ENCODE measurements at places on chromosomes 16 and 17.

DNA sequence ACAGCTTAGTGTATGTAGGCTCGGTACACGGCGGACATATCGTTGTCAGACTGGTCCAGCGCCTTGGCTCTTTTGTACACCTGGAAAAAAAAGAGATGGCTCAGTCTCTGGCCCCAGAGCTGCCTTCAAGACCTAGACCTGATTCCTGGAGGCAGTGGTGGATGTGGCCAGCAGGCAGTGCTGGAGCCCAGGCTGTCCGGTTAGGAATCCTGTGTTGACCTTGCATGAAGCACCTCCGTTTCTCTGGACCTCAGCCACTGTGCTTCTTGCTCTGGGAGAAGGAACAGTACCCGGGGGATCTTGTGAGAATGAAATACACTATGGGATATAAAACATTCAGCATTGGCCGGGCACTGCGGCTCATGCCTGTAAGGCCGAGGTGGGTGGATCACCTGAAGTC lies 2.8 kb upstream of the ROGDI start:
- no peak for DNase-seq

- no peak for DNase-seq
Observed at GRCh38 chr16:2709588-2709984, 10.4 kb downstream of the PRSS27 start.

DNA sequence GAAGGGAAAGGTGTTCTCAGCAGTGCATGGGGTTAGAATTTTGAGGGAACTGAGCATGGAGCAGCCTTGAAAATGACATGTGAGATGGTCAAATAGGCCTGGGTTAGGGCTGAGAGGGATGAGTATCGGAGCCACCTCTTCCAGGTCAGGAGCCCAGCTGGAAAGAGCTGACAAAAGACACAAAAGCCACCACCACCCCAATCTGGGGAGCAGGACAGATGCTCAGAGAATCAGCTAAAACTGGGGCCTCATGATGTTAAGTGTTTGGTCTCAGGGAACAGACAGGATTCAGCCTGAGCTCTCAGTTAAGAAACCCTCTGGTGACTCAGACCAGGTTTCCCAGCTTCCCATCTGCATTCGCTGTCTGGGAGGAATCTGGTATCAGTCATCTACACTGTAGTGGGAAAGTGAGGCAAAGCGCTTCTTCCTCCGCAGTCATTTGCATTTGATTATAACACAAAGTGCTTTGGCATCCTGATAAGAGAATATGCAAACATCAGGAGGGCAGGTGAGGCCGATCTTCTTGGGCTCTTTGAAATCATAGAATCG lies 2.6 kb downstream of the WNT9B start:
- no peak for DNase-seq

DNA sequence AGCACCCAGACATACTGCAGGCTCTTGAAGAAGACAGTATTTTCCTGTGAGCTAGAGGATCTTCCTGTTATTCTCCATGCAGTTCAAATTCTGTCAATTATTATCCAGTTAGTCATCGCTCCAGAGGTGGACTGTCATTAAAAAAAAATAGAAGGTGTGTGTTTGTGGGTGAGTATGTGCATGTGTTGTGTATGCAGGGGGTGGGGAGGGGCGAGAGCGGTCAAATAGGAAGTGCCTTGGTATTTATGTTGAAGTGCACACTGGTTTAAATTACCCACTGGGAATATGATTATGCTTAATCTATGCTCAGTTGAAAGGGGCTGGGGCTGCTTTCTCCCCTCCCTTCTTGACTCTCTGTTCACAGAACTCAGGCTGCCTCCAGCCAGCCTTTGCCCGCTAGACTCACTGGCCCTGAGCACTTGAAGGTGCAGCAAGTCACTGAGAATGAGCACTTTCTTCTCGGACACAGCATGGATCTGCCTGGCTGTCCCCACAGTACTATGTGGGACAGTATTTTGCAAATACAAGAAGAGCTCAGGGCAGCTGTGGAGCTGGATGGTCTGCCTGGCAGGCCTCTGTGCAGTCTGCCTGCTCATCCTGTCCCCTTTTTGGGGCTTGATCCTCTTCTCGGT lies at the start of gene HSD17B2:
HSD17B2 (plus strand) TSS at position 273 of the 632 bp plus-strand sequence; CDS start at position 445, 172 bp downstream.
- no peak for DNase-seq

DNA sequence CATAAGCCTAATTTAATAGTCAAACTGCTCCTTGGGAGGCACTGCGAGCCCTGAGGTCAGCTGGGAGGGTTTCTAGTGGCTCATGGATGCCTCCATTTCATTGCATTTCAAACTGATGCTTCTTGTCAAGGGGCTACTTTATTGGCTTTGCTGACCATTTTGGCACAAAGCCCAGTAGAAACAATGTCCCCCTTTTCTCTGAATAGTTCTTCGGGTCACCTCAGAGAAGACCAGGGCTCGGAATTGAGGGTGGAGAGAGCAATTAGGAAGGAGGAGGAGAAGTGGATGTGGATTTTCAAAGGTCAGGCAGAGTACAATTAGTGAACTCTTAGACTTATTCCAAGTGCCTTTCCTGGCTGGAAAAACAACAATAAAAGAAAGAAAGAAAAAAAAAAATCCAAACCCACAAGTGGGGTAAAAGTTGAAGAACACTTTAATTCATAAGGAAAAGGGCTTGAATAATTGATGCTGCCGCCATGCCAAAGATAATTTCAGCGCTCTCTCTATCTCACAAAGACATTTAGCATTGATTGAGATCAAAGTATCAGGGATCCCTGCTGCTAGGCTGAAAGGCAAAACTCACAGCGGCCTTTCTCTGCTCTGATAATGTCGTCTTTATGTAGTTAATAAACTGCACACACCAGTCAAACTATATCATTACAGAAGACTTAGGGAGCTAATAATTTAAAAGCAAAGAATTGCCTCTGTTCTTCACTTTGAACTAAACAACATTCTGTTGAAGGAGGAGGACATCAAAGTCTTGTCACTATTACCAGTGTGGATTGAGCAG lies 122.7 kb downstream of the RGS9 start:
- DNase-seq, result no peak

DNA sequence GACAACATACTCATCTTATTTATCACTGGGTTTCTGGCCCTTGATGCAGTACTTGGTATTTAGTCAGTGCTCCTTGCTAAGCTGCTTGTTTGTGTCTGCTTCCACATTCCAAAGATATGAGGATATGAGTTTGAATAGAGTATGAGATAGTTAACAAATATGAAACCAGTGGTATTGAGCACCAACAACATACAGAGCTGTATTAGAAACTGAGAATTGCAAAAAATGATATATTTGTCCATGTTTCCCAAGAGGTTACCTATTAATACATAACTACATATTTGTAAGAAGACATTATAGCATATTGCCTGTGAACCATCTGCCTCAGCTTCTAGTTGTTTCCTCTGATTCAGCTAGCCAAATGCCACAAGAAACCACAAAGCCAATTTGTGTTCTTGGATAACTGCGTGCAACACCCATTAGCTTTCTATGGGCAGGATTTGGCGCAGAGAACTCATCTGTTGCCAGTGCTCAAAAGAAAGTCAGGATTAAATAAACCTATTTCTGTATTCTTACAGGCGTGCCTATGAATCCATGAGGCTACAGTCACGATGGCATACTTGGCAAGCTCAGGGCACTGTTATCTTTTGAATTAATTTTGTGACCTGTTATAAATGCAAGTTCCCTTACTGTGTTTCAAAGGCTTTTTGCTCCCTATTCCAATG lies 194.4 kb downstream of the MAP2K6 start:
- DNase-seq, result no peak

DNA sequence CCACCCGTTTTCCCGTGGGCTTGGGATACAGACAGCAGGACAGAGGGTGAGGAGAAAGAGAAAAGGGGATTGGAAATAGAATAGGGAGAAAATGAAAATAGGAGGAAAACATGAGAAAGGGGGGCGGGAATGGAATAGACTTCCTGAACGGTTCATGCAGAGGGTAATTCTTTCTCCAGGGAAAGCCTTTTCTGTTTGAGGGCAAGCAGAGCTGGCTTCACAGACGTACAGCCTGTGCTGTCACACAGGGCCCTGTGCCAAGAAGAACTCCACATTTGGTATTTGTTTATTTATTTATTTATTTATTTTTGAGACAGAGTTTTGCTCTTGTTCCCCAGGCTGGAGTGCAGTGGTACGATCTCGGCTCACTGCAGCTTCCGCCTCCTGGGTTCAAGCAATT lies 12.0 kb downstream of the MILR1 start:
- DNase-seq, result no peak

DNA sequence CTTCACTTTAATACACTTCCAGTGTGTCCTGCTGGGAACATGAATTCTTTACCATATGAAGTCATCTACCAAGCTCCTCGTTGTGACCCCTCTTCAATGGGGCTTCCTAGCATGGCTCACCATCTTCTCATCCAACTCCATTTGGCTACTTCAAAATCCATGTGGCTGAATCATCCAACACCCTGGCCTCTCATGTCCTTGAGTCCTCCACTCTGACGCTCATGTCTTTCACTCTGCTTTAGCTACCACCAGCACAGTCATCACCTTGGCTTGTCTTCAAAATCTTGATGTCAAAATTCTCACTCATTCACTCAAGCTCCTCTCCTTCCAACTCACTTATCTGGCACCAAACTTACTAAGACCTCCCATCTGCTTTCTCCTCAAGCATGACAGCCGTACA lies 35.8 kb downstream of the AMFR start:
- no peak for DNase-seq

DNA sequence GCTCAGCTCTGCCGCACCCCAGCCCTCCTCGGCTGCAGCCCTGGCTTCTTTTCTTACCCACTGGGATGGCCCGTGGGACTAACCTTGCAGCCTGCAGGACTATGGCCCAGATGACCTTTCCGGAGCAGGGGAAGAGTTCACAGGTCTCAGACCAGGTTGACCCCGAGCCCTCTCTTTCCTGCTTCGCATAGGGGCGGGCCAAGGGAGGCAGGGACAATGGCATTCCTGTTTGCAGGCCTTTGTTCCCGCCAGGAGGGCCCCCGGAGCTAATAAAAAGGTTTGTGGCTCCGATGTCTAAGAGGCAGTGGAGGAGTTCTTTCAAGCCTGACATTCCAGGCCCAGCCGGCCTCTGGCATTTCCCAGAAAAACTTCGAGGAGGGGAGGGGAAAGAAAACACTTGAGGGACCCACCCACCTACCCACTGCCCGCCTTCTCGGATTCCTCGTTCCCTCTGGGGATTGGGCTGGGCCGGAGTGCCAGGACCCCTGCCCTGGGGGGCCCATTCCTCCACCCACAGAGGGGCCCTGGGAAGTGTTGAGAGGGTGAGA lies 5.8 kb upstream of the SOCS3 start:
- no peak for DNase-seq

DNA sequence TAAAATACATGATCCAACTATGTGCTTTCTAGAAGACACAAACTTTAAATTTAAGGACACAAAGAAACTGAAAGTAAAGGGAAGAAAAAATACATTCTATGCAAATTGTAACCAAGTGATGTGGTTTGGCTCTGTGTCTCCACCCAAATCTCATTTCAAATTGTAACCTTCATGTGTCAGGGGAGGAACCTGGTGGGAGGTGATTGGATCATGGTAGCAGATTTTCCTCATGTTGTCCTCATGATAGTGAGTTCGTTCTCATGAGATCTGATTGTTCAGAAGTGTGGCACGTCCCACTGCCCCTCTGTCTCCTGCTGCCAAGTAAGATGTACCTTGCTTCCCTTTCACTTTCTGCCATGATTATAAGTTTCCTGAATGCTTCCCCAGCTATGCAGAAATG lies 15.0 kb downstream of the OR1A1 start:
- no peak for DNase-seq

DNA sequence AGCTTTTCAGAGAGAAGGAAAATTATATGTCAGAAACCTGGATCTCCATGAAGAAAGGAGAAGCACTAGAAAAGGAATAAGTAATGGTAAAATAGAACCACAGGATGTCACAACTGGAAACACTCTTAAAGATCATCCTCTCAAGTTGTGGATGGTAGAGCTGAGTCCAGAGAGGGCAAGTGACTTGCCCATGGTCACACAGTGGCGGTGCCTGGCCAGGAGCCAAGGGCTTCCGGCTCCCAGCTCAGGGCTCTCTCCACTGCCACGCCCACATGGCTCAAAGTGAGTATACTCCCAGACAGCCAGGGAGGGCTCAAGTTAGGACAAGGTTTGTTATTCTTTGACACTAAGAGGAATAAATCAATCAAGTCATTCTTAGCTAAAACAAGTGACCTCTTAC lies 159.8 kb downstream of the COPRS start:
- no peak for DNase-seq

- DNase-seq, result peak; percentile 11
Observed at GRCh38 chr17:81200695-81201580, 21.8 kb downstream of the CEP131 start.

GRCh38 chr17:49616086-49616485 lies 40.4 kb downstream of the NXPH3 start:
- no peak for DNase-seq

DNA sequence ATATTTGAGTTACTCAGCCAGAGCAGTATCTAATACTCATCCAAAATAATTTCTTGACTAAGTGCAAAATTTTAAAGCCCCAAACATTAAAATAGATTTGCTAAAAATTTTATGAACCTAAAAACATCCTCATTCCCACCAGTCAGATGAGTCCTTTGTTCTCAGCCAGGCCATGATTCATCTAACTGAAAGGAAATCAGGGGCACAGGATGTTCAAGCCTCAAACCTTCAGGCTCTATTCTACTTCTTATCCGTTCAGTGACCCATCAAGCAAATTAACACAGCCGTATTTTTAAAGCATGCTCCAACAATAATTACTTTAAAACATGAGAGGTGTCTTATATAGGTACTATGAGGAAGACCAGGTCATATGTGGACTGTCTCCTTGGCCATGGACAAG lies 176.5 kb upstream of the MON1B start:
- DNase-seq, result no peak

DNA sequence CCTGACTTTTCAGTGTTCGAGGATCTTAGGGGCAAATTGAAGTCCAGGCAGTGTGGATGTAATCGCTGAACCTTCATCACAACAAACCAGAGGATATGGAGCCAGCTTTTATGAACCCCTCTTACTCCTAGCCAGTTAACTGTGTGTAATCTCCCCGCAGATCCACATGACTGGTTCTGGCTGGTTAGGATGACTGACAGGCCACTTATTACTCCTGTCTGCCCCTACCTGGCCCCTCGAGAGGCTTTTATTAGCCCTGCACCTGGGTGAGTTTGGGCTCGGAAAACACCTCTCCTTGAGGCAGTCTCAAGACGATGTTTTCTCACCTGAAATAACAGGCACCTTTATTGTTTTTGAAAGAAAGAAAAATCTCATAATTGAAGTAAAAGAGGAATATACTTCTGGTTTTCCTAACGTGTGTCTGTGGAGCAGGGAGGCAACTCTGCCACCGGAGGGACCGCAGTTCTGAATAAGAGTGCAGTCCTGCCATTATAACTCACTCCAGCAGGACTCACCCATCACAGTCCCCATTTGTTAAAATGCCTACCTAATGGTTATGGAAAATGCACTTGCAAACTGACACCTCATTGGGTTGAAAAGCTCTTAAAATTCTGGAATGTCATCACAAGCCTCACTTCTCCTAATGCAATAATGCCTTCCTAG lies 291.9 kb upstream of the N4BP1 start:
- no peak for DNase-seq

- no peak for DNase-seq
Observed at GRCh38 chr16:88527186-88527936, 42.8 kb upstream of the ZC3H18 start.
